ENCODE measurements at places on chromosomes 1 and 21.

DNA sequence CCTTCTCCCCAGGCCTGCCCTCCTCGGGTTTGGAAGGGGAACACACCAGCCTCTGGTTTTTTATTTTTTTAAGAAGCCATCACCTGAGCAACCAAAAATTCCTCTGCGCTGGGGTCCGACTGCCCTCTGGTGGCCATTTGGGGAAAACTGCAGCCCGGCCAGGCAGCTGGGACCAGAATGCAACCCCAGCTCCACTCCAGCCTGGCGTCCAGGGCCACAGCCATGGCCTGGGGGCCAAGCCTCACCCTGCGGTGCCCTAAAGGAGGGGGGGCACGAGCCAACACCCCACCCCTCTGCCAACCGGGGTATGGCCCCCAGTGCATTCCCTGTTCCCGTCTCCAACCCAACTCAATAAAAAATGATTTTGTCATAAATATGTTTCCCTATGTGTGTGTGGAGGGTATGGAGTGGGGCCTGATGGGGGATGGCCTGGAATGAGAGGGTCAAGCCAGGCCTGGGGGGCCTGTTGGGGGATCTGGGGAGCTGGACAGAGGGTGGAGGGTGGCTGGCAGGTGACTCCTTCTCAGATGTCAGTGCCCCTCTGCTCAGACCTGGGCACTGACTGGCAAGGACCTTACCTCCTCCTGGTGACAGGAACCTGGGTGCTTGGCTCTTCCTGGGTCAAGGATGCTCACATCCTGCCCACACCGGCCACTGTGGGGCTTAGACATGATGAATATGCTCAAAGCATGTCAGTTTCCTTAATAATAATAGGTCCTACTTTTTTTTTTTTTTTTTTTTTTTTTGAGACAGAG is 3.2 kb downstream of the GPR3 start:
- DNase-seq: no peak

- no peak for DNase-seq
Measured at GRCh38 chr1:53987880-53988279, 30.1 kb downstream of the LDLRAD1 start.

GRCh38 chr1:205578780-205579571 is 52.8 kb downstream of the ELK4 start:
- DNase-seq: no peak

- no peak for DNase-seq
Measured at GRCh38 chr1:89112871-89113613, 12.9 kb downstream of the GBP2 start.

DNA sequence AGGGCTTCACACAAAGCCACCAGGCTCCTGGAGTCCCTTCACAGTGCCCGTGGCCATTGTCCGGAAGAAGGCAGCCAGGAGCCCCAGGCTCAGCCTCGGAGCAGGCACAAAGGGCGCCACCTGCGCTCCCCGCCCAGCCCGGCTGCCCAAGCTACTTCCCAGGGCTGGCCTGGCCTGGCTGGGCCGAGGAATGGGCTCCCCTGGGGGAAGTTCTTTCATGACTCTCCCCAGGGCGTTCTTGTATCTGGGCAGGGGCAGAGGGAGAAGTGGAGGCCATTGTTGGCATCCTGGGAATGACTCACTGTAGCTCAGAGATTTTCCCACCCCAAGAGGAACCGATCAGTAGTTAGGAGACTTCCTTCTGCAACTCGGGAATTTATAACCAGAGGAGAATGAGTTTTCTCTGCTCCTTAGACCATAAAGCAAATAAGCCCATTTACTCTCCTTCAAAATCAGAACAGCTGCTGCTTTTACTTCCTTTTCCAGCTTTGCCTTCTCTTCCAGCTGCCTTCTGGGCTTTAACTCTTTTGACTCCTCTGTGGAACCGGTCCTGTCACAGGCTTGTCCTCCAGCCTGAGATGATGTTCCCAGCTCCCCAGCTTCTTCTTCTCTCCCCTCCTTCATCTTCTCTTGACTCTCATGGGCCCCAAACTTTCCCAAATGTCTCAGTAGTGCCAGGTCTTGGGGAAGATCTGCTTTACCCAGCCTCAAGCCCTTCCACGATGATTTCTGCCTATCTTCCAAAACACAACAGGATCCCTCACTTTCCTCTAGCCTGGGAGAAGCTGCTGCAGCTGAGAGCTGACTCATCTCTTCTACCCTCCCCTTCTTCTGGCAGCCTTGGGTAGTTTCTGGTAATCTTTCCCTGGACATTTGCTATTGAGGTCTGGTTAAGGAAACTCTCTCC is 118.7 kb upstream of the CD34 start:
- DNase-seq: no peak

DNA sequence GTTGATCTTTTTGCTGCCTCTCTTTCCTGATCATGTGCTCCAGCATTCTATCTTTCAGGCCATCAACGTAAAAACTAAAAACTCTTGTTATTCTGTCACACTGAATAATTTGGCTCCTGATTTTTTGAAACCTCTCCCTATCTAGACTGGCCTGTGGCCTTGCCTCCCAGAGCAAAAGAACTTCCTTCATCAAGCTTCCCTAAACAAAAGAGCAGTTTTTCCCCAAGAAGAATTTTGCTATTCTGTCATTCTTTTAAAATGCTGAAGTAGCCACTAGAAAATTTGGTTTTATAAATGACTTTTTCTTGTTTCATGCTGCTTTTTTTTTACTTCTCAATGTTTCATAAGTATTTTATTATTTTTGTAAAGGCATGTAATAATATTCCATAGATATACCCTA is 37.1 kb upstream of the CR2 start:
- DNase-seq: no peak

- no peak for DNase-seq
Measured at GRCh38 chr1:101291562-101292380, 55.0 kb downstream of the S1PR1 start.
